ENCODE measurements at places on chromosomes 13 and 19. TPM values are rescaled to one million over a fixed set of nuclear protein-coding genes. Genes with fewer than 3 reads are reported as not detected.

The MISP gene
- total RNA-seq = not detected

The ZNF581 gene
- total RNA-seq = 9.4 TPM

The CEACAM21 gene
- 0.99 TPM for total RNA-seq

DNA sequence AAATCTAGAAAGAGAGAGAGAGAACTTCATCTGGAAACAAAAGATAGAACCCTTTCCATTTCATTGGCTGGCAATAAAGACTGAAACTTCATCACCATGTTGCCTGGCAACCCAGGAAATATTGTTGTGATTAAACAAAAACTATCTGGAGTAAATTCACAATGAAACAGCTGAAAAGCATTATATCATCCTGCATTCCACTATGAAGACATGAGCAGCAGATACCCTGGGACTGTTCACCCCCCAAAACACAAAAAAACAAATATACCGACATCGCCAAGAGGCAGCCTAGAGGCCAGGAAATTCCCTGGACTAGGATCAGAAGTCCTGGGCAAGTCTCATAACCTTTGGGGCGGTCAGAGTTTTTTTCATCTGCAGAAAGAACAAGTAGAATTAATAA, 158.3 kb downstream of the FOXO1 start:
- no peak for DNase-seq

DNA sequence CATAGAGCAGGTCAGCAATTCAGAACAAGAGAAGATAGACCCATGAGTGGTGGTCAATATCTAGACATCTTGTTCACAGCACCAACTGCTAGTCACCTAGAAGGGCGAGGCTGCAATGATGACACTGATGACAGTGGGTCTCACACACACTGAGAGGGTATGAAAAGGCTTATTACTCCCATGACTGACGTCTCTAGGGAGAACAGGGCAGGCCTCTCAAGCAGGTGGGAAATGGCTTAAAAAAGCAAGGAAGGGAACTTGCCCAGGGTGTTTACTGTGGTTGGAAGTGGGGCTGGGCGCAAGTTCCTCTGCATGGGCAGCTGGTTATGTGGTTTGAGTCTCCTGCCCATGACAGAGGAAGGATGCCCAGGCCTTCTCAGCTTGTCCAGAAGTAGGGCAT, 33.8 kb downstream of the ZNF44 start:
- DNase-seq = no peak

- DNase-seq = no peak
Observed at GRCh38 chr19:2479556-2480194, 3.7 kb downstream of the GADD45B start.
